Epithelial cell of esophagus (primary cell): ENCODE measurements at places on chromosomes 4 and X.

DNA sequence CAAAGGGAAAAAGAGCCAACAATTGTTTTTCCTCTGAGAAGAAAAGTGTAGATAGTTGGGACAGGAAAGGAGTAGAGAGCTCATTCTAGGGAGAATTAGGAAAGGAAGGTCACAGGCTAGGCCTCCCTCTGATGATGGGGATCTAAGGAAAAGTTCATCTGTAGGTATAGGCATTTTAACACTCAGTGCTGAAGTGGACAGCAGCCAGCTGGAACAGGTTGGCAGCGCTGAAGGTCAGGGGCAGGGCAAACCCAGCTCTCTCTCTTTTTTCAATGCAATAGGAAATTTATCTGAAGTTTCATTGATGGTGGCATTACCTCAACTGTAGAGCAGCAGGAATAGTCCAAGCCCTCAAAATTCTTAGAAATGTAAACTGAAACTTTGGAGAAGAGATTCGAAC, 98.5 kb upstream of the ETNPPL start:
- peak; percentile 50 for DNase-seq

- peak; percentile 65 for DNase-seq
Measured at GRCh38 chr4:165131247-165131832, 18.7 kb upstream of the TMEM192 start.

DNA sequence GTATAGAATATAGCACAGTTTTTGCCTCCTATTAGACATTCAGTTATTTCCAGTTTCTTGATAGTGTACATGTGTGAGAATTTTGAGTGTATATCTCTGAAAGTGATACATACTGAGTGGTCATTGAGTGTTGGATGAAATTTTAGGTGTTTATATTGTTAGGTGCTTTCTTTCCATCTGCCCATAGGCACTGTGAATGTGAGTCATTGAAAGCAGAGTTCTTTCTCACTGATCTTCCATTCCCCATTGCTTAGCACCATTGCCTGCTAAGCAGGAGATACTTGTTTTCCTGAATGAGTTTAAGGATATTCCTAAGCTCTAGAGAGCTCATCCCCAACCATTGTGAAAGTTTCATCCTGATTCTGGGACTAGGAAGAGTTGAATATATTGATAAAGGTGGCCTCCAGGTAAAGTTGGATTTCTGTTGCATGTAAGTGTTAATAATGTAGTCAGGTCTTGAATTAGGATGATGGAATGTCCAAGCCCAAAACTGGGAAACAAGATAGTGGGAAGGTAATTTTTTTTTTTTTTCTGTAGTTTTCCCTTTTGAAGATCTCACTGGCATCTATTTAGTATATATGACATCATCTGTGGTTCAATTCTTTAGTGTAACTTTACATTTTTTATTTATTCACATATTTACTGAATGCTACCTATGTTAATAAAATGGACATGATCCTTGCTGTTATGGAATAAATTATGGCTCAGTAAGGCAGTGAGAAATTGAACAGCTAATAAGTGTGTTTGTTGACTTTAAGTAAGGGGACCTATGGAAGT, 22.1 kb downstream of the UBE2K start:
- peak; percentile 80 for DNase-seq

GRCh38 chr4:176834531-176834930, 41.8 kb upstream of the VEGFC start:
- no peak for DNase-seq

DNA sequence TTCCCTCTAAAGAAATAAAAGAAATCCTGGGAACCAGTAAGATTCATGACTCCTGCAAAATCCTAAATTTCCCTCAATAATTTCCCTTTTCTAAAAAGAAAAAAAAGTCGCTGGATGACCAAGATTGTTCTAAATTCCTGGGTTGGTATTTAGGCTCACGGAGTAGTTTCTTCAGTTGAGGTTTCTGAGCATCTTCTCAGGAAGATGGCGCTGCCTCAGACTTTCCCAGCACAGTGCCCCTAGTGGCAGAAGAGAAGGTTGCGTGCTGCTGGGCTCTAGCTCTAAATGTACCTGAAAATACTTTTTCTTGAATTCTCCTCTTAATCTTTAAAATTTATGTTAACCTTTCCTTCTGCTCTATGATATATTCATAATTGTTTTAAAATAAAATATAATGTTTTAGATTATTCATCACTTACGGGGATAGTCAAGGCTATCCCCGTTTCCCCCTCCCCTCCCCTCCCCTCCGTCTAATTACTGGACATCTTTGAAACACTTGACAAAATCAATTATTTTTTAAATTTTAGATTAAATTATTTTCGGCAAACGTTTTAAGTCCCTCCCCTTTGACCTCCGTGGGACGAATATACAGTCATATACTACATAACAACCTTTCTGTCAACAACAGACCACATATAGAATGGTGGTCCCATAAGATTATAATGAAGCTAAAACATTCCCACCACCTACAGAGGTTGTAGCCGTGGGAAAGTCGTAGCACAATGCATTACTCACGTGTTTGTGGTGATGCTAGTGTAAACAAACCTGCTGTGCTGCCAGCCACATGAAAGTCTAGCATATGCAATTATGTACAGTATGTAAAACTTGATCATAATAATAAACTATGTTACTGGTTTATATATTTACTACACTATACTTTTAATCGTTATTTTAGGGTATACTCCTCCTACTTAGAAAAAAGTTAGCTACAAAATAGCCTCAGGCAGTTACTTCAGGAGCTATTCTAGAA, 41.0 kb upstream of the GATB start:
- peak; percentile 65 for DNase-seq

DNA sequence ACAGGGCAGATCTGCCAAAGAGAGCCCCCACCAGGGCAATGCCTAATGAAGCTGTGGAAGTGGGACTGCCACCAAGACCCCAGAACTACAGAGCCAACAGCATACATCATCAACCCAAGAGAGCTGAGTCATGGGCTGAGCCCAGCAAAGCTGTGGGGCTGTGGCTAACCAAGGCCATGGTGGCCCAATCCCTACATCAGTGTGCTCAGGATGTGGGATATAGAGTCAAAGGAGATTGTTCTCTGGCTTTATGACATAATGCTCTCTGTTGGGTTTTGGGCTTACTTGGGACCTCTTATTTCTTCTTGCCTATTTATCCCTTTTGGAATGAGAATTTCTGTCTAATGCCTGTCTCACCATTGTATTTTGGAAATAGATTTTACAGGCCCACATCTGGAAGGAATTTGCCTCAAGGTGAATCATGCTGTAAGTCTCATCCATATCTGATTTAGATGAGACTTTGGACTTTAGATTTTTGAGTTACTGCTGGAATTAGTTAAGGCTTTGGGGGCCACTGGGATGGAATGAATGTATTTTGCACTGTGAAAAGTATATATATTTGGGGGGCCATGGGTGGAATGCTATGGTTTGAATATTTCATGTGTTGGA, 5.4 kb upstream of the PRDM5 start:
- no peak for DNase-seq

- DNase-seq, result peak; percentile 22
Measured at GRCh38 chrX:28391528-28391927, 195.7 kb upstream of the IL1RAPL1 start.

- peak; percentile 65 for DNase-seq
Measured at GRCh38 chrX:54640736-54641135, 110.7 kb downstream of the GNL3L start.

DNA sequence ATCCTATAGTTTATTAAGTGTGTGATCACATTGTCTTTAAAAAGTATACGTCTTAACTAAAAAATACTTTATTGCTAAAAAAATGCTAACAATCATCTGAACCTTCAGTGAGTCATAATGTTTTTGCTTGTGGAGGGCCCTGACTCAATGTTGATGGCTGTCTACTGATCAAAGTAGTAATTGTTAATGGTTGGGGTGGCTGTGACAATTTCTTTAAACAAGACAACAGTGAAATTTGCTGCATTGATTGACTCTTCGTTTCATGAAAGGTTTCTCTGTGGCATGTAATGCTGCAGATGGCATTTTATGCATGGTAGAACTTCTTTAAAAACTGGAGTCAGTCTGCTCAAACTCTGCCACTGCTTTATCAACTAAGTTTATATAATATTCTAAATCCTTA, 101.4 kb upstream of the IL15 start:
- DNase-seq, result no peak

DNA sequence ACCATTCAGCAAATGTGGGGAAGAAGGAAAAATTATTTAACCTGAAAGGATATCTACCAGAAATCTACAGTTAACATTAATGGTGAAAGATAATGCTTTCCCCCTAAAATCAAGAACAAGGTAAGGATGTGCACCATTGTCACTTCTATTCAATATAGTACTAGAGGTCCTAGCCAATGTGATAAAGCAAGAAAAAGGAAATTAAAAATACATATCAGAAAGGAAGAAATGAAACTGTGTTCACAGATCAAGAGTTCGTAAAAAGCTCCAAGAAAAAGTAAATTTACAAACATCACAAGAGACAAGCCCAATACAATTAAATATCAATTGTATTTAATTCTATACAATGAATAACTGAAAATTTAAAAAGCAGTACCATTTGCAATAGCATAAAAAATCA, 57.6 kb downstream of the CNOT6L start:
- no peak for DNase-seq

DNA sequence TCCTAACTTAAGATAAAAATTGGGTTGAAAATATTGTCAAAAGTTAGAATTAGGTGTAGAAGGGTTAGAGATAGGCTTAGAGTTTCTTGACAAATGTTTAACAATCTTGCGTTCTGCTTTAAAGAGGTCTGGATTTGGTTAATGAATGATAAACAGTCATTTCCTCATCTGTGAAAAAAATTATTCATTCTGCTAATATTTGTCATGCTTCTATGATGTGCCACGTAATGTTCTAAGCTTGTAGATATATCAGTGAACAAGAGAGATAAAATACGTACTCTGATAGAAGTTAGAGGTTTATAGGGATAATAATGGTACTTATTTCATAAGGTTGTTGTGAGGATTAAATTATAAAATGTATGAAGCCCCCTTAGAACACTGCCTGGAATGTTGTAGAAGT, 443.0 kb upstream of the GALNT7 start:
- DNase-seq, result peak; percentile 9

DNA sequence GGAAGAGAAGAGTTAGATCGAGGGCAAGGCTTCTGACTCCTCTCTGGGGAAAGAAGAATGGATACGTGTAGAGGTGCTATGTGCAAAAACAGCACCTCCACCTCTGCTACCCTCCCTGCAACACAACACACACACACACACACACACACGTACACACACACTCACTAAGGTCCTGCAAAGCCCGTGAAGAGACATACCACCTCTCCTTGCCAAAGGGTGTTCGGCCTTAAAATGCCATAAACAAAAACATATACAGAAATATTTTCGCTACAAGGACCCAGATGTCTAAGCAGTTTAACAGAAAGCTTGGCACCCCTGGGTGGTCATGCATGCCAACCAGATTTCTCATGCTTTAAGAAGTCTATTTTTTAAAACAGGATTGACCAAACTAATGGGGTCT, 1.5 kb downstream of the TIFA start:
- peak; percentile 11 for DNase-seq

DNA sequence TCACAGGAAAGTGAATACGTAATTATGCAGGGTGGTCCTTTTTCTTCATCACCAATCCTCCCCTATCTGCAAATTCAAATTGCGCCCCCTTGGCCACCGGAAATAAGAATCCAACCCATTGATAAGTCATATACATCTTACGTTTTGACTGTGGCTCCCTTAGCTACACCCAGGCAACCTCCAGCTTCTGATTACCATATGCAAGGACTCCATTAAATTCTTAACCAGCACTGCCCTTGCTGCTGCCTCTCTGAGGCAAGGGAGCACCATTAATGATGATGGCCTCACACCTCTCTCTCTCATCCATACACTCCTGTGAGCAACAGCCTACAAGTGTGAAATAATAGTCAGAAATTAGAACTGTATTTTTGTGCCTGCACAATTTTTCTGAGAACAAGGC, 106.0 kb upstream of the NOCT start:
- DNase-seq, result no peak

GRCh38 chrX:137387646-137388045, 178.3 kb upstream of the ZIC3 start:
- DNase-seq, result no peak

DNA sequence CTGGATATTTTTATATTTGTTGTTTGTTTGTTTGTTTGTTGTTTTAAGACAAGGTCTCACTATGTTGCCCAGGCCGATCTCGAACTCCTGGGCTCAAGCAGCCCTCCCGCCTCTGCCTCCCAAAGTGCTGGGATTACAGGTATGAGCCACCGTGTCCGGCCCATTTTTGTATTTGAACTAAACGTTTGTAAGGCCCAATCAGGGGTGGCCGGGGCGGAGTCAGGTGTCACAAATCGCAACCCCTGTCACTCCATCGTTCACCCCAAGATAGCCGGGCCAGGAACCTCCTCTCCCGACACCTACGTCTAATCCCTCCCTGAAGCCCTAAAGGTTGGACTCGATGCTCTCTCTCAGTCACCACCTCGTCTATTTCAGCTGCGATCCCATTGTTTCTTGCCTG, 722 bp upstream of the EFHC2 start:
- DNase-seq, result peak; percentile 13

DNA sequence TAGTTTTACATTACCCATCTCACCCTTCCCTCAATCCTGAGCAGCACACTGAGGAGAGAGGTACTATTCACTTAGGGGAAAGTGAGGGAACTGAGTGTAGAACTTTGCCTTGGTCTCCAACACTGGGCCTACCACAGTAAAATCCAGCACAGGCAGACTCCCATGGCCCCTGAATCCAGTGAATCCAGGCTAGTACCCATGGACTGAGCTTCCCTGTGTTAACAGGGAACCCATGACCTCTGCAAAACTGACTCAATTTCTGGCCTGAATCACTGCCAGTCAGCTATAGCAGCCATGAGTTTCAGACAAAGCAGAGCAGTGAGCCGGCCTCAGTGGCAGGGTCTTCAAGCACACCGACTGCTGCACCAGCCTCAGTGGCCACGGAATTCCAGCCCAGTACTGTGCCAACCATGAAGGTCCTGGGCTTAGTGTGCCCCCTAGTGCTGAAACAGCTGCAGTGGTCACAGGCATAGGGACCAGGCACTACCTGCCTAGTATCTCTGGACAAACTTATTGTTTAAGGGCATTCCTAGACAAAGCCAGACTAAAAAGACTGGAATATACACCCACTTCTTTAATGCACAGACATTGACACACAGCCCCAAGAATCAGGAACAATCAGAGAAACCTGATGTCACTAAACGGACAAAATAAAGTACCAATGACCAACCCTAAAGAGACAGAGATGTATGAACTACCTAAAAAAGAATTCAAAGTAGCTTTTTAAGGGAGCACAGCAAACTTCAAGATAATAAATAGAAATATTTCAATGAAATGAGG, 127.4 kb upstream of the RPL34 start:
- DNase-seq, result peak; percentile 44

GRCh38 chr4:113452868-113453620, 308.5 kb downstream of the CAMK2D start:
- peak; percentile 79 for DNase-seq

DNA sequence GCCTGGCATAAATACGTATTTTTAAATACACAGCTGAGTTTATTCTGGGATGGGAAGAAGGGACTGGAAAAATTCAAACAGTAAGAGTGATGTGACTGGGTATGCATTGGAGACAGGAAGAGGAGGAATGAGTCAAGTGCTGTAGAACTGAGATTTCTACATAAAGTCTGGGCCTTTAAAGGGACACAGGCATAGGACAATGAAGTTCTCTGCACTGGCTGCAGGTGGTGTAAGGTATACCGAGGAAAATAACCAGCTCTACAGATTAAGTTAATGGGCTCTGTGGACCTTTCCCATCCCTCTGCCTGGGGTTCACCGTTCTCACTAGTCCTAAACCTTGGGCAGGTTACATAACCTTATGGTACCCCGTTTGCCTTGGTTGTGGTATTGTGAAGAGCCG, 68.7 kb downstream of the DHX15 start:
- DNase-seq, result no peak

- DNase-seq, result no peak
Measured at GRCh38 chr4:151951671-151952050, 190.9 kb upstream of the GATB start.
